ENCODE measurements at places on chromosomes 11 and 22. TPM values are rescaled to one million over a fixed set of nuclear protein-coding genes. Genes with fewer than 3 reads are reported as not detected.

CLDN5 gene
- total RNA-seq: 213 TPM

TSSK2 gene
- not detected for total RNA-seq

KRTAP5-7 gene
- total RNA-seq: not detected

DNA sequence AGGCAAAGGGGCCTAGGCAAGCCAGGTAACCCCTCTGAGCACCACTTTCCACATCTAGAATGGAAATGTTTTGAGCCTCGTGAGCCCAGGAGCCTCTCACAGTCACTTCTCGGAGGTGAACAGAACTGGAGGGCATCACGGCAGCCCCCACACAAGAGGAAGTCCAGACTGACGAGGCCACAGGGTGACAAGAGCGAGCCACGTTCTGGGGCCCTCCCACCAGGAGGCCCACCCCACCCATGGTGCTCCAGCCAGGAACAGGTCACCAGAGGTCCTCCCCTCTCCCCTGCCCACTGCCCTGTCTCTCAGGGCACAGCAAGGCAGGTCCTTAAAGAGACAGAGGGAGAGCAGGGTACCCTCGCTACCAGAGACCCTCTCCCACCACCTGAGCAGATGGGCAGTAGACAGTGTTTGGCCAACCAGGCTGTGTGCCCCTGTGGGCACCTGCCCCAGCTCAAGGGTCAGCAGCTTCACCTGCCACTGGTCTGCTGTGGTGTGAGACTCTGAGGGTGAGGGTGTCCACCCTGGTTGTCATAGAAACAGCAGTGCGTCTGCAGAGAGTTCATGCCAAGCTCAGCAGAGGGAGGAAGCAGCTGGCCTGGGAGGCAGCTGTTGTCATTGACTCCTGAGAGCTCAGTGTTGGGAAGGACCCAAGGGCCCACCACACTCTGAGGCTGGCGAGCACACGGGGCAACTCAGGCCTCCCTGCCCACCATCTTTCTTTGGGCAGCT lies 31.4 kb downstream of the RSPH14 start:
- DNase-seq: no peak

DNA sequence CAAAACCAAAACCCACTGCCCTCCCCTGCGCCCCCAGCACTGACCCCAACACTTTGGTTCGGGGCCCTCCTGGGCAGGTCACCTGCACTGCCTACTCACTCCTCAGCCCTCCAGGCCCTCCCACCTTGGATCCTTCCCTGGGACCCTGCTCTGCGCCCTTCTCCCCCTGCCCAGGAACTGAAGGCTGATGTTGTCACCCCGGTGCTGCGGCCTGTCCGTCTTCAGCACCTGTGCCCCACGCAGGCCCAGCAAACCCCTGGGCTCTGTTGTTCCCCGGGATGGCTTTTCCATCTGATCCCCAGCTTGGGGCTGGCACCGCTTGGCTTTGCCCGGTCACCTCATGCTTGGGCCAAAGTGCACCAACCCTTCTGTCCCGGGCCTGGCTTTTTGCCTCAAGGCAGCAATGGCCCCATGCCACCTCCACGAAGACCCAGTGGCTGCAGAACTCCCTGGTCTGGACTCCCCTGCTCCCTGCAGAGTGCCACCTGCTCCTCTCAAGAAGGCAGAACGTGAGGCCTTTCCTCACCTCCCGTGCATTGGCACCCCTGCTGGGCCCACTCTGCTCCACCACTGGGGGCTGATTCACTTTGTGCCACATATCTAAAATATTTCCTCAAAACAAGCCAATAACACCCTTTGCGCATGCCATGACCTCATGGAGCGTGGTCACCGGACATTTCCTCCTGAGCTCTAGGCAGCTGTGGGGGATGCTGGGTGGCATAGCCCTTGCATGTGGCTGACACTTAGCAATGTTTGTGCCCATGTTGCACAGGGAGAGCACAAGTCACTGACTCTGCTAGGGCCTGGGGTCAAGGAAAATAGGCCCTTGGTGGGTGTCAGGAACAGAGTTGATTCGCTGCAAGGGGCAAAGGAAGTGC lies 8.8 kb downstream of the PPM1F start:
- no peak for DNase-seq

GRCh38 chr11:2931771-2932738 lies 2.8 kb upstream of the PHLDA2 start:
- DNase-seq: peak; percentile 44

GRCh38 chr11:72239849-72240460 lies 4.0 kb downstream of the PHOX2A start:
- DNase-seq: peak; percentile 78

DNA sequence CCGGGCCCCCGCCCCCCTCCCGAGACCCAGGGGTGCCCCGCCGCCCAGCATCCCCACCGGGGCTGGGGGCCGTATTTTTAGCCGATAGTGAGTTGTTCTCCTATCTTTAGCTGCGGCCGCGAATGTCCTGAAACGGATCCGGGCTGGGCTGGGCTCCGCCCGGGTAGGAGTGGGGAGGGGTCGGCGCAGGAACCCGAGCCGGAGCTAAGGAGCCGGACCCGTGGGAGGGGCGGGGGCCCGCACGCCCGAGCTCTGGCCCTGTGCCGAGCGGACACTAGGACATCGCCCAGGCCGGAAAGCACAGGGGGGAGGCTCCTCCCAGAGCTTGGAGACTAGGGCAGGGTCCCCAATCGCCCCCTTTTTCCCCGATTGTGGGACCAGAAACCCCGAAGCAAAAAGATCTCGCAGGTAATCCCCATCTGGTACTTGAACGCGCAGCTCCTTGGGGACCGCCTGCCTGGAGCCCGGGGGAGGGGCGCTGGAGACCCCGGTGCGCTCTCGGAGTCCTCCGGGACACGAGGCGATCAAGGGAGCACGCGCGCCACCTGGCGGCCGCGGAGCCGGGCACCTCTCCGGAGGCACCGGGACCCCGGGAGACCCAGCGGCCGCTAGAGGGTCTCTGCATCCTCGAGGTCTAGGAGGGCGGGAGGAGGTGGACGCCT lies 669 bp downstream of the CDC42EP2 start:
- DNase-seq: peak; percentile 87

GRCh38 chr11:37788141-37788877 lies 1190.3 kb upstream of the RAG2 start:
- DNase-seq: no peak
